ENCODE measurements at places on chromosomes 11 and 22. TPM values are rescaled to one million over a fixed set of nuclear protein-coding genes. Genes with fewer than 3 reads are reported as not detected.

The ANO1 gene
- total RNA-seq: 39.6 TPM

The CDCA5 gene
- total RNA-seq: 16.5 TPM

The OSM gene
- total RNA-seq: not detected

The RCOR2 gene
- total RNA-seq: 30.6 TPM

The CNGA4 gene
- 0.54 TPM for total RNA-seq

The LIPT2 gene
- total RNA-seq: 9.1 TPM

DNA sequence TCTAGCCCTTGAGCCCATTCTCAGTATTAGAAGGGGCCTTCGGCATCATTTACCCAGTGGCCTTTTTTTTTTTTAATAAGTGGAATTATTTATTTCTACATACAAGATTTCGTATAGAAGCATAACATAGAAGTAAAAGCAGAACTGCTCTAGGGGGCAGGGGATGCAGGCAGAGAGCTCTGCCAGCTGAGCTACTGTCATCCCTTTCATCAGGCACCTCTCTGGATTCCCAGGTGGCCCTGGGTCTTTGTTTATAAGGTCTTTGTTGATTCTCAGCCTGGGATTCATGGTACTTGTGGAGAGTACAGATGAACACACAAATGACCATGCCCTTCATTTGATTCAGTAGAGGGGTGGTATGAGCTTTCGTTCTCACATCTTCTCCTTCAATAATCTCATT lies 66.4 kb downstream of the GAB2 start:
- no peak overlapping the region for H3K4me3 ChIP-seq
- H3K27ac ChIP-seq: peak overlapping the region; percentile 97
- H3K36me3 ChIP-seq: no peaks in the 10 kb centered on the region
- H3K27me3 ChIP-seq: no peaks in the 10 kb centered on the region
- H3K4me1 ChIP-seq: peaks cover 63% of the 10 kb centered on the region

DNA sequence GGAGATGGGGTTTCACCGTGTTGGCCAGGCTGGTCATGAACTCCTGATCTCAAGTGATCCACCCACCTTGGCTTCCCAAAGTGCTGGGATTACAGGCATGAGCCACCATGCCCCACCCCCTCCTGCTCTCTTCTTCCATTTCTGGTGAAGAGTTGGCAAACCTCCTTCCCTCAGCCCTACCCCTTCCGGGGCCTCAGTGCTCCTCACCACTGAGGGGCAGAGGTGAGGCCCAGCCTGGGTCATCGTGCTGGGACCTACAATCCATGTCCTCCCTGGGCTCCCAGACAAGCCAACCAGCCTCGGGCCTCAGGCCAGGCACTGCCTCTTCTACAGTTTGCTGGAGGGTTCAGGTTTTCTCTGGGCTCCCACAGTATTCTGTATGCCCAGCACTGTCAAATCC lies 14.8 kb upstream of the TPBGL start:
- no peak overlapping the region for H3K27ac ChIP-seq
- no peaks in the 10 kb centered on the region for H3K36me3 ChIP-seq
- DNase-seq: no peak
- no peaks in the 10 kb centered on the region for H3K4me1 ChIP-seq
- H3K4me3 ChIP-seq: no peak overlapping the region
- peaks cover 35% of the 10 kb centered on the region for H3K27me3 ChIP-seq

DNA sequence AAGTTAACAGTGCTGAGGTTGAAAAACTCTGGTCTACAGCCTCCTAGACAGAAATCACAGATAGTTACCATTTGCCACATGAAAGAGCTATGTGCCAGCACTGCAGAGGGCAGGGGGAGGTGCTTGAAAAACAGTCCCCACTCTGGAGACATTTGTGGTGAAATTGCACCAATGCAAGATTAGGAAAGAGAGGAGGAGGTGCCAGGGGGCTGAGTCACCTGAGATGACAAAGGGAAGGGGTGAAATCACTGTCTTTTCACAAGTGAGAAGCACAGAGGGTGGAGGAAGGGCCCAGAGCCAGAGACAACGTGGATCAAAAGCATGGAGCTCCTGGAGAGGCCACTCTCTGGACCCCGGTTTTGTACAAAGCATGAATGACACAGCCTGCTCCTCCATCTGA lies 196.3 kb downstream of the BUD13 start:
- H3K27me3 ChIP-seq: peaks cover 54% of the 10 kb centered on the region
- no peak overlapping the region for H3K4me3 ChIP-seq

- peaks cover 43% of the 10 kb centered on the region for H3K4me1 ChIP-seq
- H3K27ac ChIP-seq: peak overlapping the region; percentile 79
- no peaks in the 10 kb centered on the region for H3K27me3 ChIP-seq
- H3K4me3 ChIP-seq: no peak overlapping the region
- H3K36me3 ChIP-seq: no peaks in the 10 kb centered on the region
These were observed 19.1 kb downstream of the SPECC1L start for GRCh38 chr22:24289741-24290163.

- H3K36me3 ChIP-seq: no peaks in the 10 kb centered on the region
- no peaks in the 10 kb centered on the region for H3K27me3 ChIP-seq
- peaks cover 46% of the 10 kb centered on the region for H3K4me1 ChIP-seq
- peak overlapping the region; percentile 98 for H3K27ac ChIP-seq
- peak overlapping the region; percentile 98 for H3K4me3 ChIP-seq
- DNase-seq: no peak
These were observed 1.4 kb downstream of the FDX1 start for GRCh38 chr11:110431051-110431672.

GRCh38 chr22:19909350-19910179 lies 32.0 kb upstream of the COMT start:
- H3K36me3 ChIP-seq: peaks cover 35% of the 10 kb centered on the region
- no peak overlapping the region for H3K4me3 ChIP-seq
- no peaks in the 10 kb centered on the region for H3K27me3 ChIP-seq
- peak; percentile 68 for DNase-seq
- H3K4me1 ChIP-seq: peaks cover 9% of the 10 kb centered on the region

DNA sequence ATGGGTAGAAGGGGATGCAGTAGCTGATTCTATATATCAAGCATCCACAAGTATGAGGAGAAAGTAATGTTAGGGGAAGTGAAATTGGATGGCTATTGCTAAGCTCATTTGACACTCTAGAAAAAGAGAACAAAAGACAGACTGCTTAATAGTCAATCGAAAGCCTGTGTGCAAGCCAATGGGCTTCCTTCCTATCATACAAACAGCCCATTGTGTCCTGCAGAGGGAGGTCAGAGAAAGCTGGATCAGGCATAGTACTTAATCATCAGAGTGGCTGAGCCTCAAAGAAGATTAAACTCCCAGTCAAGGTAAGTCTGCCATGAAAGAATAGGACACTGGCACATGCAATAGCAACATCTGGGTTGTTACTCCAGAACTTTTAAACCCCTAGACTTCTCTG lies 50.9 kb upstream of the PGR start:
- H3K4me1 ChIP-seq: no peaks in the 10 kb centered on the region
- peaks cover 30% of the 10 kb centered on the region for H3K27me3 ChIP-seq
- H3K4me3 ChIP-seq: no peak overlapping the region
- H3K36me3 ChIP-seq: no peaks in the 10 kb centered on the region

- peaks cover 19% of the 10 kb centered on the region for H3K4me1 ChIP-seq
- H3K4me3 ChIP-seq: no peak overlapping the region
- H3K27me3 ChIP-seq: no peaks in the 10 kb centered on the region
- peak overlapping the region; percentile 87 for H3K27ac ChIP-seq
- H3K36me3 ChIP-seq: no peaks in the 10 kb centered on the region
These were observed 75.2 kb downstream of the MN1 start for GRCh38 chr22:27726331-27726685.

- peaks cover 34% of the 10 kb centered on the region for H3K36me3 ChIP-seq
- DNase-seq: no peak
- H3K4me1 ChIP-seq: peaks cover 68% of the 10 kb centered on the region
- no peak overlapping the region for H3K4me3 ChIP-seq
- no peaks in the 10 kb centered on the region for H3K27me3 ChIP-seq
These were observed 75.3 kb downstream of the C22orf31 start for GRCh38 chr22:28986366-28986765.

DNA sequence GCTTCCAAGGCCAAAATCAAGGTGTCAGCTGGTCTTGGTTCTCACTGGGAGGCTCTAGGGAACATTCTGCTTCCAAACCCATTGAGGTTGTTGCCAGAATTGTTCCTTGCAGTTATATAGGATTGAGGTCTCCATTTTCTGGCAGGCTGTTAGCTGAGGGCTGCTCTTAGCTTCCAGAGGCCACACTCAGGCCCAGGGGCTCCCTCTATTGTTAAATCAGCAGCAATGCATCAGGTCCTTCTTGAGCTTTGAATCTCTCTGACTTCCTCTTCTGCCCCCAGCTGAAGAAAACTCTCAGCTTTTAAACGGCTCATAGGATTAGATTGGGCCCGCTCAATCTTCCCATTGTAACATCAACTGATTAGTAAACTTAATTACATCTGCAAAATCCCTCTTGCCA lies 39.3 kb upstream of the BSX start:
- H3K36me3 ChIP-seq: no peaks in the 10 kb centered on the region
- no peak for DNase-seq
- H3K27me3 ChIP-seq: peaks cover 16% of the 10 kb centered on the region
- H3K4me1 ChIP-seq: peaks cover 2% of the 10 kb centered on the region
- no peak overlapping the region for H3K4me3 ChIP-seq
- H3K27ac ChIP-seq: no peak overlapping the region

GRCh38 chr11:35711173-35711910 lies 48.8 kb downstream of the TRIM44 start:
- H3K4me1 ChIP-seq: no peaks in the 10 kb centered on the region
- DNase-seq: no peak
- H3K27ac ChIP-seq: no peak overlapping the region
- H3K4me3 ChIP-seq: no peak overlapping the region
- H3K36me3 ChIP-seq: no peaks in the 10 kb centered on the region

DNA sequence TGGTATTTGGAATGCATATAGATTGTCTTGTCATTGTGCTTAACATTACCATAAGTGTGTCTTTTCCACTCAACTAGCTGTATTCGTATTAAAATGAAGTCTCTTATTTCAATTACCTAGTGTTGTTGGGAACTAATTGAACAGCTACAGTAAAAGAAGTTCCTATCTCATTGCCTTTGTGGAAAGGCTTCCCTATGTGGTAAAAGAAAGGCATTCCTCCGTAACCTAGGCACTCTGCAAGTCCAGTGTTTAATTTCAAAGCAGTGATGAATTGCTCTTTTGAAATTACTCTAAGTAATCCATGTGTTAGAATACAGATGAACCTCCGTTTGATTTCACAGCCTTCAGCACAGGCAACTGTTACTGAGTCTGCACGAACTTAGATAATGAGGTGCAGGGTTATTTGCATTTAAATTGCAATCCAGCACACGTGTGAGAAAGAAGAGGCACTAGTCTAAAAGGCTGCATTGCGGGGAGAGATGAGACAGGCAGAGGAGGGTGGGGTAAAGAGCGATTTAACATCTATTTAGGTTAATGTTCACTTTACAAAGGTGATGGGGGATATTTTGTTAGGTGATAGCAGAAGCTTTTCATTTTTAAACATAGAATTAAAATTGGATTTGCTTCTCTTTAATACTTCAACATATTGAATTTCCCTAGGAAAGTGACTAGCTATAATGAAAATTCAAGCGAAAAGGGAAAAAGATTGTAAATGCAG lies 25.0 kb upstream of the CRTAM start:
- peaks cover 23% of the 10 kb centered on the region for H3K4me1 ChIP-seq
- no peak overlapping the region for H3K27ac ChIP-seq
- H3K36me3 ChIP-seq: no peaks in the 10 kb centered on the region
- no peak for DNase-seq

GRCh38 chr11:86214710-86215109 lies 29.8 kb upstream of the EED start:
- no peak overlapping the region for H3K27ac ChIP-seq
- peaks cover 10% of the 10 kb centered on the region for H3K4me1 ChIP-seq
- H3K27me3 ChIP-seq: no peaks in the 10 kb centered on the region
- H3K36me3 ChIP-seq: no peaks in the 10 kb centered on the region
- no peak for DNase-seq
- no peak overlapping the region for H3K4me3 ChIP-seq

DNA sequence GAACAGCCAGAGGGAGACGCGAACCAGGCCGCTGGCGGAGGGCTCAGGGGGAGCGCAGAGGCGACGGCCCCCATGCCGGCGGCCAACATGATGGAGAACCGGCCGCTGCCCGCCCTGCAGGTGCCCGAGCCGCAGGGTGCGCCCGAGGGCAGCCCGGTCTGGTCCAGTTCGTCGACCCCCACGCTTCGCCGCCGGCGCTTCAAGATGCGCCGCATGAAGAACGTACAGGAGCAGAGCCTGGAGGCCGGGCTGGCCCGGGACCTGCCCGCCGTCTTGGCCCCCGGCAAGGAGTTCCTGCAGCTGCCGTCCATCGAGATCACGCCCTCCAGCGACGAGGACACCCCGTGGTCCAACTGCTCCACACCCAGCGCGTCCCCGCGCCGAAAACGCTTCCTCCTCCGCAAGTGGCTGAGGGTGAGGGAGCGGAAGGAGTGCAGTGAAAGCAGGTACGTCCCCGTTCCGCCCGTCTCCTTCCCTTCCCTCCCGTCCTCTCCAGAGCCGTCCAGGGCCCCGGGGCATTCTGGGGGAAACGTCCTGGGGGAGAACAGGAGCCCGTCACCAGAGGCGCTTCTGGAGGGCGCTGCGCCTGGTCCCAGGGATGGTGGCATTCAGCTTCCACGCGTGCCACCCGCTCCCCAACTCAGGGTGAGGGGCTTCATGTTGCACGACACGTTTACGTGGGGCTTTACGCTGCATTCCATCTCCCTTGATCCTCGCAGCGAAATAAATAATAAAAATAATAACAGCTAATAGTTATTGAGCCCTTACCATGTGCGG lies 840 bp downstream of the GRAMD1B start:
- no peak overlapping the region for H3K27ac ChIP-seq
- no peaks in the 10 kb centered on the region for H3K36me3 ChIP-seq
- no peak for DNase-seq
- peaks cover 8% of the 10 kb centered on the region for H3K4me1 ChIP-seq

GRCh38 chr22:38699784-38700183 lies 959 bp downstream of the JOSD1 start:
- H3K36me3 ChIP-seq: peaks cover 4% of the 10 kb centered on the region
- peak overlapping the region; percentile 98 for H3K27ac ChIP-seq
- H3K4me3 ChIP-seq: peak overlapping the region; percentile 98
- no peak for DNase-seq

DNA sequence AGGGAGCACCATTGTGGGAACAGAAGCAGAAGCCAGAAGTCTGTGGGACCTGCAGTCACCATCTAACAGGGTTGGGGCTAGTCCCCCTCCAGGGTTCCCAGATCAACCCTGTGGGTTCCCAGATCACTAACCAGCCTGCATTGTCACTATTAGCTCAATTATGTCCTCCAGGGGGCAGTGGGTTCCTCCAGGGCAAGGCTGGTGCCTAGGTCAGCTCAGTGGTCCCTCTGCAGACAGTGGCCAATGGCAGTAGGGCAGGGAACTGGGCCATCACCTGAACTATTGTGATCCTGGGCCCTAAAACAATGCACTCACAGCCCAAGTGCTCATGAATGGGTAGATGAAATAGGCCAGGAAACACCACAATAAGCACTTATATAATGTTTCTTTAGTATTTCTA lies 18.8 kb upstream of the PRSS23 start:
- H3K4me3 ChIP-seq: no peak overlapping the region
- no peaks in the 10 kb centered on the region for H3K36me3 ChIP-seq
- H3K27me3 ChIP-seq: no peaks in the 10 kb centered on the region

GRCh38 chr11:94211261-94211830 lies 82.7 kb downstream of the PANX1 start:
- no peak for DNase-seq
- H3K27ac ChIP-seq: no peak overlapping the region
- no peaks in the 10 kb centered on the region for H3K4me1 ChIP-seq
- H3K4me3 ChIP-seq: no peak overlapping the region
- H3K27me3 ChIP-seq: peaks cover 12% of the 10 kb centered on the region

- H3K4me3 ChIP-seq: peak overlapping the region; percentile 39
- H3K27ac ChIP-seq: peak overlapping the region; percentile 67
- H3K27me3 ChIP-seq: no peaks in the 10 kb centered on the region
- peaks cover 42% of the 10 kb centered on the region for H3K36me3 ChIP-seq
- DNase-seq: peak; percentile 46
- H3K4me1 ChIP-seq: peaks cover 4% of the 10 kb centered on the region
These were observed 26.9 kb downstream of the SNAP29 start for GRCh38 chr22:20885557-20886323.
